ENCODE measurements at places on chromosomes 16 and 17.

DNA sequence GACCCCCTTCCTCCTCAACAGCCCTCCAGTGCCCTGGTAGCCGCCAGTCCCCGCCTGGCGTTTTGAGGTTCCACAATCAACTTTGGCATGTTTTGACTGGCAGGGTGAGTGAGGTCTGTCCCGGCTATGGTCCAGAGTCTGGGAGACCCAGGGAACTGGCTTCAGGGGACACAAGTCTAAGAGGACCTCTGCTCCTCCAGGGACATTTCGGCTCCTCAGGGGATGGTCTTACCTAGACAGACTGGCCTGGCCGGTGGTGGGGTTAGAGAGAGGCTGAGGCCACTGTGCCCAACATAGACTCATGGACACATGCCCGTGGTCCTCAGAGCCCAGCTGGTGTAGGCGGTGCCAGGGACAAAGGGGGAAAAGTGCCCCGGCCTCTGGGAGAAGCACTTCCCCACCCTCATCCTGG, 2.2 kb downstream of the TMC8 start:
- no peak for DNase-seq

- DNase-seq = no peak
These were observed 2.2 kb upstream of the MYO1D start for GRCh38 chr17:32879134-32879533.

- no peak for DNase-seq
These were observed 12.0 kb downstream of the AP1G1 start for GRCh38 chr16:71796501-71797097.

DNA sequence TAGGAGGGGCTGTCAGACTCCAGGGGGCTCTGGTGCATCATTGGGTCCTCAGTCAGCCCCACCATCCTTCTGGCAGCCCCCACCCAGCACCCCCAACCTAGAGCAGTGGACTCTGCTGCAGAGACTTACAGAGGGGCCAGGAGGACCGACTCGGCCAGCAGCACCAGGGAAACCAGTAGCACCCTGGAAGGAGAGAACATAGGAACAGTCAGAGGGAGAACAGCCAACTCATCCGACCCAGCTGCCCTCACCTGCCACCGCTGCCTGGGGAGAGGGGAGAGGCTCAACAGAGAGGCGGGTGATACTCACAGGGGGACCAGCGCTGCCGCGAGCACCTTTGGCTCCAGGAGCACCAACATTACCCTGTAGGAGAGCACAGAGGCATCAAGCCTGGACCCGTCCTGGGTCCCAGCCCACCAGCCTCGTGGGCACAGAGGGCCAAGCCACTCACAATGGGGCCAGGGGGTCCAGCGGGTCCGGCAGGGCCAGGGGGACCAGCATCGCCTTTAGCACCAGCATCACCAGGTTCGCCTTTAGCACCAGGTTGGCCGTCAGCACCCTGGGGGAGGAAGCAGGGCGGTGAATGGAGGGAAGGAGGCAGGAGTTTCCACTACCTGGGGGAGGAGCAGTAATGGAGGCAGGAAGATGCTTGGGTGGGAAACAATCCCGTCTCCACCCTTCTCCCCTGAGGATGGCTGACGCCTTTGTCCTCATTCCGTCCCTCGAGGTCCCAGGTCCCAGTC, 11.7 kb downstream of the COL1A1 start:
- DNase-seq = no peak

DNA sequence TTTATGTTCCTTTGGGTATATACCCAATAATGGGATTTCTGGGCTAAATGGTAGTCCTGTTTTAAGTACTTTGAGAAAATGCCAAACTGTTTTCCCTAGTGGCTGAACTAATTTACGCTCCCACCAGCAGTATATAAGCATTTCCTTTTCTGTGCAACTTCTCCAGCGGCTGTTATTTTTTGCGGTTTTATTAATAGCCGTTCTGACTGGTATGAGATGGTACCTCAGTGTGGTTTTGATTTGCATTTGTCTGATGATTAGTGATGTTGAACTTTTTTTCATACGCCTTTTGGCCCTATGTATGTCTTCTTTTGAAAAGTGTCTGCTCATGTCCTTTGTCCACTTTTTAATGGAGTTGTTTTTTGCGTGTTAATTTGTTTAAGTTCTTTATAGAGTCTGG, 25.8 kb upstream of the TEKT1 start:
- DNase-seq = no peak

DNA sequence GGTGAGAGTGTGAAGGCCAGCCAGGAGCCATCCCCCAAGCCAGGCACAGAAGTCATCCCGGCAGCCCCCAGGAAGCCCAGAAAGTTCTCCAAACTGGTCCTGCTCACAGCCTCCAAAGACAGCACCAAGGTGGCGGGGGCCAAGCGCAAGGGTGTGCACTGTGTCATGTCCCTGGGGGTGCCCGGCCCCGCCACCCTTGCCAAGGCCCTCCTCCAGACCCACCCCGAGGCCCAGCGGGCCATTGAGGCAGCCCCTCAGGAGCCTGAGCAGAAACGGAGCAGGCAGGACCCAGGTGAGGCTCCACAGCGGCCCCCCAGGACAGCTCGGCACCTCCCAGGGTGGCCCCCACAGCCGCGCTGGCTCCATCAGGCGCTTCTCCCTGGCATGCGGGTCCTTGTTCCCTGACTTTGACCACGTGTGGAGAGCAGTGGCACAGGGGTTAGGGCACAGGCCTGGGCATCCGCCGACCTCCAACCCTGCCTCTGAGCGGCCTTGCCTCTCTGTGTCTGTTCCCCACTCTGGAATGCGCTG, 13.5 kb downstream of the FLYWCH2 start:
- DNase-seq = no peak

GRCh38 chr16:20073203-20074098, at the start of gene GPR139:
Gene GPR139 (minus strand): TSS chr16:20073890. CDS start chr16:20073616, 274 bp downstream.
- no peak for DNase-seq

- DNase-seq = no peak
These were observed 190.8 kb upstream of the NLRP1 start for GRCh38 chr17:5775098-5775497.

DNA sequence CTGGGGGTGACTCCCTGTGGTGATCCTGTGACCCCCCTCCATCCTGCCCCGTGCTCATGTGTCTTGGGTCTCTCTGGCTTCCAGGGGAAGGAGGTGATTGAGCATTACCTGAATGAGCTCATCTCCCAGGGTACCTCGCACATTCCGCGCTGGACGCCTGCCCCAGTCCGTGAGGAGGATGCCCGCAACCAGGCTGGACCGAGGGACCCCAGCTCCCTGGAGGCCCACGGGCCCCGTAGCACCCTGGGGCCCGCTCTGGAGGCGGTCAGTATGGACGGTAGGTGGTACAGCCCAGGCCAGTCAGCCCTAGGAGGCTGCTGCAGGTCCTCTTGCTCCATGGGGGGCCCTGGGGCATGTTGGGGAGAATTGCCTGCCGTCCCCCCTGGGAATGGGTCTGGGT, 33.6 kb downstream of the SEC14L5 start:
- no peak for DNase-seq

- no peak for DNase-seq
These were observed 34.3 kb downstream of the NDEL1 start for GRCh38 chr17:8469964-8470363.

DNA sequence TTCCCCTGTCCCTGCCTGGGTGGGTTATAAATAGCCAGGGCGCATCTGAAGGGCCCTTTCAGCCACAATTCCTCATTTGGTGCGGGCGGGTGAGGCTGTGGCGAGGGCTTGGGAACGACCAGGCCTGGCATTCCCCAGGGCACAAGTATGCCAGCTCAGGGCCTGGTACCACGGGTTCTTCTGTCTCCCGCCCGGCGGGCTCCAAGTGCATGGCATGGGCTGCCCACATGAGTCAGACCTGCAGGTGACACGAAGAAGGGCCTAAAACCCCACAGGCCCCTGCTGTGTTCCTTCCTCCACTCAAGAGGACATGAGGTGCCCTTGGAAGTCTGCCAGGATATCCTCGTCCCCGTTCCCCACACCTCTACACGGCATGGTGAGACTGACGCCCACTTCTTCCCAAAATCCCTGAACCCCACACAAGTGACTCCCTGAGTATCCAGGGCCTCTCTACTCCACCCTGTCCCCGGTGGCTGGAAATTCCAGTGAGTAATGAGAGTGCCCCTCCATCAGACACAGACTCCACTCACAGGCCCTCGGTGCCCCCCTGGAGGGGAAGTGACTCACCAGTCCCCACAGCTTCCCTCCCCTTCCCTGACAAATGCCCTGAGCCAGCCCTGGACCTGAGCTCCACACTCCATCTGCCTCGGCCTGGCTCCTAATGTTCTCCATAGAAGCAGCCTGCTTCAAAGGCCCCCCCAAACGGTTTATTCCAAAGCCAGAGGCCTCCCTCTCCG, 68.8 kb downstream of the ABR start:
- DNase-seq = no peak

GRCh38 chr17:66481271-66481670, 178.9 kb downstream of the PRKCA start:
- no peak for DNase-seq

DNA sequence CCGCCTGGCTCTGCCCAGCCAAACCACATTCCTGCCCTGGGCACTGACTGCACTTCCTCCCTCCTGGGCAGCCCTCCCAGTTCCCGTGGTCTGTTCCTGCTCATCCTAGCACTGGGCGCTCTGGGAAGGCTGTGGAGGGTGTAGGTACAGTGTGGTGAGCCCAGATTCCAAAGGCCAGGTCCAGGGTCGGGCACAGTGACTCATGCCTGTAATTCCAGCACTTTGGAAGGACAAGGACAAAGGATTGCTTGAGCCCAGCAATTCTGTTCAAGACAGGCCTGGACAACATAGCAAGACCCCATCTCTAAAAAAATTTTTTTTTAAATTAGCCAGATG, 30.6 kb downstream of the C16orf74 start:
- DNase-seq = no peak

DNA sequence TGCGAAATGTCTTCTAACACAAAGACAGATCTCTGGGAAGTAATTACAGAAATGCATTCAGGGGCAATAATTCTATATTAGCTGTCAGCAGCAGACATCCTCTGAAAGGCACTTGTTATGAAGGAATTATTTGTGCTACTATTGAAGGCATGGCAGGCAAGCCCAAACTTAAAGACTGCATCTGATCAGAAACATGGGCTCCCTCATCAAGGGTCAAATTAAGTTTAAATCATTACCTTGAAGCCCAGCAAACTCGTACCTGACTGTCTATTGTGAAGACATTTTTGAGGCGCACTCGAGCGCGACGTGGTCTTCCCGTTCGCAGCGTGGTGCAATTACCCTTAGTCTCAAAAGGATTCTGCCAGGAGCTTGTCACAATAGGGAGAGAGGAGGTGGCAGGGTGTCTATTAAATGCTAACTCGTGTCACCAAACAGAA, 110.6 kb downstream of the ZNF423 start:
- DNase-seq = no peak

DNA sequence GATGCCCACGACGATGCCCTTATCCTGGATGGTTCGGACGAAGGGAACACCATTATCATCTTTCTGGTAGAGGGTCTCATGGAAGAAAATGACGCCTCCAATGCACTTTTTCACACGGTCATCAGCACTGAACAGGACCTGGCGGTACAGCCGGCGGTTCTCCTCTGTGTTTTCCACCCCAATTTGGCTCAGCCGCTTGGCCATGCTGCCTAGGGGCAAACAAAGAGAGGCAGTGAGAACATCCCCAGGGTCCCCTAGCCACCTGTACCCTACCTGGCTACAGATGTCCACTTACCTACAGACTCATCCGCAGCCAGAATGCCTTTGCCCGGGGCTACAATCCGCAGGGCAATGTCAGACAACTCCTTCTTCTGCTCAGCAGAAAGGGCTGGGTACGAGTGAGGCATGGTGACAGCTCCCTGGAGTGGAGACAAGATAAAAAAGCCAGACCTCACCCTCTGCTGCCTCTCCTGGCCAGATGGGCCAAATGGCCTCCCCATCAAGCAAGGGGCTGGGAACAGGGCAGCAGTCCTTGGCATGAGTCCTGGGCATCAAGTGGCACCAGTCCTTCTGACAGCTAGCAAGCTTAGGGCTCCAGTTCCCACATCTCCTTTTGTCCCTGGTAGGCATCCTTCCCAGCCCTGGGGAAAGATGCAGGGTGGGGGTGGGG, 1.4 kb downstream of the ALDOC start:
- DNase-seq = no peak

- no peak for DNase-seq
These were observed 186.4 kb upstream of the CHMP6 start for GRCh38 chr17:80805032-80805751.

DNA sequence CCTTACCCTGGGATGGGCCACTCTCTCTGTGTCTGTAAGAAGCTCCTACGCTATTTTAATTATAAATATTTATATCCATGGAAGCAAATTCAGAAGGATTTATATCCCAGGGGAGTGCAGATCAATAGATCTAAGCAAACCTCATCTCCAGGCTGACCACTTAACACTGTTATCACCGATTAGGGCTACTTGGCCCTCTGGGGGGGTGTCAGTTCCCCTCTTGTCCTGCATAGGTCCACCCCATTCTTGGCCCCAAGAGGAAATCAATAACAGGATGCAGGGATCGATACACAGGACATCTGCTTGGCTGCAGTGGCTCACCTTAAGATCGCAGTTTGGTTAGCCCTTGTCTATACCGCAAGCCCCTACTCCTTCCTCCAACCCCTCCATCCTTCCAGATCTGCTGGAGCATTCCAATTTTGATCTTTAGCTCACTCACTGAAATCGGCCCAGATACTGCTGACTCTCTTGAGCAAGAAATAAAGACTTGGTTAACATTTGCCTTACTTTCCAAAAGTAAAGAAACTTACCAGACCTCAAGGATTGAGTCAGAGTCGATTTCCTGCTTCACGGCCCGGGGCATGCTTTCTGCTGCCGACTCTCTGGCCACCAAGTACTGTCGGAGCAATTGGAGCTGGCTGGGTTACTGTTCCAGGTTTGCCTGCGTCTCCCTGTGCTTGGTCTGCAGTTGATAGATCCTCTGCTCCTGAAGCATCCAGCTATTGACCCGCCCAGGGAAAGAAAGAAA, 112.3 kb upstream of the PMFBP1 start:
- DNase-seq = no peak

DNA sequence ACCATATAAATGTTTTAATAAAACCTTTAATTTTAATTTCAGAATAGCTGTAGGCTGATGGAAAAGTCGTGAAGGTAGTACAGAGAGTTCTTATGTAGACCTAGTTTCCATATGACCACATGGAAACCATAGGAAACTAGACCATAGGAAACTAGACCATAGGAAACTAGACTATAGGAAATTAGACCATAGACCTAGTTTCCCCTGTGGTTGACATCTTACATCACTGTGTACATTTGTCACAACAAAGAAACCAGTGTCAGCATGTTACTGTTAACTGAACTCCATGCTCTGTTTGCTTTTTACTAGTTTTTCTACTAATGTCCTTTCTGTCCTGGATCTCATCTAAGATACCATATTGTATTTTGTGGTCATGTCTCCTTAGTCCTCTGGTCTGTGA, 14.6 kb downstream of the NUDT7 start:
- DNase-seq = no peak

GRCh38 chr16:678209-678857, 1.9 kb upstream of the STUB1 start:
- DNase-seq = no peak
